ENCODE measurements at places on chromosomes 12 and 14.

GRCh38 chr14:105126126-105126980 is 42.2 kb downstream of the JAG2 start:
- DNase-seq = no peak

GRCh38 chr14:78425330-78425729 is 255.2 kb downstream of the NRXN3 start:
- DNase-seq = no peak

- DNase-seq = no peak
Observed at GRCh38 chr12:2054091-2055018, 1.6 kb downstream of the CACNA1C start.

DNA sequence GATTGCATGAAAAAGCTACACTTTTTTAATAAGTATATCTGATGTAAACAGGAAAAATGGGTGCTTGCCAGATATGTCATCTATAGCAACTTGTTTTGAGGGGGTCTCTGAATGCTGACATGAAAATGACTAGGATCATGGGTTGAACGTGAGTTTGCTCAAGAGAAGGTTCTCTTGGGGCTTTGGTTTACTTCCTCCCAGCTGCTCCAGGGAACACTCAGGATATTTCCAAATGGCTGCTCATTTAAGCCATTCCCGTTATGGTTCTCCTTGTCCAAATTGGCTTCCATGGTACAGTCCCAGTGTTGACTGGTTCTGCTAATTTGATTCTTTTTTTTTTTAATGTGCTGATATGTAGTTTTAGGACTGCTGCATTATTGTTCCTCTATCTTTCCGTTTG is 118.3 kb downstream of the ETV6 start:
- DNase-seq = no peak

Data from fibroblast of skin of left biceps (primary cell).